IPS-NIHi11 (cell line): ENCODE measurements at places on chromosomes 11 and 22.

DNA sequence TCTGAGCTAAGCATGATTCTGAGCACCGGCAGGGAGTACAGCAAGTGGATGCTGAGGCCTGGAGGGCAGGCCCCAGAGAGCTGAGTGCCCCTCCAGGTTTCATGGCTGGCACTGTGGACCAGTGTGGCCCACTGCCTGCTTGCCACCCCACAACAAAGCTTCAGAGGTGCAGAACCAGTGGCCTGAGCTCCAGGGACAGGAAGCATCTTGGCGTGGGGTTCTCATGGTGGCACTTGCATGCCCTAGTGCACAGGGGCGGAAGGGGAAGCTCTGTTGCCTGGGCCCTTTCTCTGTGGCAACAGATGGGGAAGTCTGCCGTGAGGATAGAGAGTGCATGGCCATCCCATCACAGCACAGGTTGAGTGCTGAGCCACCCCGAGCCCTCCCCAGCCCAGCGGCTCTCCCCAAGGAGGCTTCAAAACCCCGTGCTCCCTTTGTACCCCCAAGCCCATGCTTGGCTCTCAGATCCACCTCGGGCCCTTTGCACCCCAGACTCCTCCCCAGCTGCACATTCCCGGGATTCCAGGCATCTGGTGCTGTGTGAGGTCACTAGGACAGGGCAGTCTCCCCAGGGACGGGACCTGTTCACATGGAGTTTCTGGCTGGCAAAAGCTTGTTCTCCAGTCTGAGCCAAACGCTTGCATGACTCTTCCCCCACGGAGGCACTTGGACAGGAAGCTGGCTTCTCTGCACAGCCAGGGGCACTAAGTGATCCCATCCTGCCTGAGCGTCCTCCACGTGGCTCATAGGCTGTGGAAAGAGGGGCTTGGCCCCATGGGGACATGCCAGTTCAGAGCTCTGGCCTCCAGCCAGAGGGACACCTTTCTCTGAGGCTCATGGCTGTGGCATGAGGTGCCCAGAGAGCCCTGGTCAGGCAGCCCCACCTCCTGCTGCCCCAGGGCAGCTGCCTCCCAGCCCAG is 4.2 kb downstream of the SLC25A1 start:
- no peak for DNase-seq

- no peak for DNase-seq
These were observed 58.3 kb upstream of the TOP3B start for GRCh38 chr22:22040908-22041307.

DNA sequence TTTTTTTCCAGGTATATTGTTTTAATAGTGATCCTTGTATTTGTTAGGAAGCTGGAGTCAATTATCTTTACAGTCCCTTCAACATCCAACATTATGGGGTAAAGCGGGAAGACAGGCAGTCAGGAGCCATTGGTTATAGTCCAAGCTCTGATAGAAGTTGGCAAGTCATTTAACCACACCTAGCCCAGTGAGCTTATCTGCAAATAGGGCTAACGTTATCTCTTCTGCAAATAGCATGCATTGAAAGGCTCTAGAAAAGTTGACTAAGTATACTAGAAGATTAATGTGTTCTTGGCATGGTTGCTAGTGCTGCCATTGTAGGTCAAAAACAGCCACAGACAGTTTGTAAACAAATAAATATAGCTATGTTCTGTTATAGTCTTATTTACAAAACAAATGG is 520.7 kb downstream of the OPCML start:
- no peak for DNase-seq

GRCh38 chr22:48337957-48338792 is 1489.5 kb downstream of the BRD1 start:
- DNase-seq = no peak

DNA sequence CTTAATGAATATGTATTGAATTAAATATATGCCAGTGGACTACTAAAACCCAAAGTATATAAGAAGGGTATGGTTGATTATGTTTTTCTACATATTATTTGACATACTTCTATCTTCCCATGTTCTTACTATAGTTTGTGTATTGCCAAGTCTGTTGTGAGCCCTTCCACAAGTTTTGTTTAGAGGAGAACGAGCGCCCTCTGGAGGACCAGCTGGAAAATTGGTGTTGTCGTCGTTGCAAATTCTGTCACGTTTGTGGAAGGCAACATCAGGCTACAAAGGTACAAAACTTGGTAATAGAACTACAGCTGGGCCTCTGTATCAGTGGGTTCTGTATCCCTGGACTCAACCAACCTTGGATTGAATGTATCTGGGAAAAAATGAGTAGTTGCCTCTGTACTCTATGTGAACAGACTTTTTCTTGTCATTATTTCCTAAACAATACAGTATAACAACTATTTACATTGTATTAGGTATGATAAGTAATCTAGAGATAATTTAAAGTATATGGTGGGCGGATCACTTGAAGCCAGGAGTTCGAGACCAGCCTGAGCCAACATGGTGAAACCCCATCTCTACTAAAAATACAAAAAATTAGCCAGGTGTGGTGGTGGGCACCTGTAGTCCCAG is 38.7 kb upstream of the TTC36 start:
- DNase-seq = peak; percentile 75

DNA sequence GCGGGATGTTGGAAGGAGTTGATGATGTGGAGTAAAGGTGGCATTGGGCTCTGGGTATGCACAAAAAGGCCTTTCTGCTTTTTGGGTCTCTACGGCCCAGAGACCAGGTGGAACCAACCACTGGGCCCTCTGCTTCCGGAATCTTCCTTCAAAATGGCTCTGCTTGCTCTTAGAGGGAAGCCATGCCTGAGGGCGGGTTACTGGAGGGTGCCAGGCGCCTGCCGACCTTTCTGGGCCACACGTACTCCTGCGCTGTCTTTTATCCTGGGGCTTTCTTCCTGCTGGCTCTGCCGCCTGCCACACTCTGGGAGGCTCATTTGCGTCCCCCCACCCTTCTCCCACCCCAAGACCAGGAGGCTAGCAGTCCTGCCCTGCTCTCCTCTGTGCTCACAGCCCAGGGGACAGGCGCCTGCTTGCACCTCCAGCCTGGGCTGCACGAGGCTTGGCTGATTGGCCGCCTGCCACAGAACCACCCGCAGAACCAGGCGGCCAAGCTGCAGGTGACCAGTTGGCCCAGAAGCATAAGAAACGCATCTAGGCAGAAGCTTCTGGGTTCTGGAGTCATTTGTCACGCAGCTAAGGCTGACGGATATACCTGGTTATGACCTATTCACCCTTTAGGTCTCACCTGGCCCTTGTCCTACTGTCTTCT is 536.9 kb downstream of the TBC1D22A start:
- DNase-seq = no peak

DNA sequence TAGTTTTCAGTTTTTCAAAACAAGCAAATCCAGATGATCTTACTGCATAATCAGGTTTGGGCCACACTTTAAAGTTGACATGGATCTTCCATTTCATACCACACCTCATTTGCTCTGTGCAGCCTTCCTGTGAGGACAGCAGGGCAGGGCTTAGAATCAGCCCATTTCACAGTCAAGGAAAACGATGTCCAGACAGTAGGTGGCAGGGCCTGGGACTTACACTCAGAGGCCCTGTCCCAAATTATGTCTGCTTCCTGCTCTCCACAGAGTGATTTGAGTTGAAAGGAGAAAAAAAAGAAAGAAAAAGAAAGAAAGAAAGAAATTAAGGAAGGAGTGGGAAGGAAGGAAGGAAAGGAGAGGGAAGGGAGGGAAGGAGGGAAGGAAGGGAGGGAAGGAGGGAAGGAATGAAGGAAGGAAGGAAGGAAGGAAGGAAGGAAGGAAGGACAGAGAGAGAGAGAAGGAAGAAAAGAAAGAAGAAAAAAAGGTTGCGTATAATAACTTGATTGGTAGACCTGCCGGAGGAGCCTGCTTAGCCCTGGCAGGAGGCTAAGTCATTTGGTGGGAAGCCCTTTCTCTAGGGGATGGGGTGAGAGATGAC is 23.6 kb downstream of the TSKU start:
- DNase-seq = no peak

- no peak for DNase-seq
These were observed 152.4 kb downstream of the FCHSD2 start for GRCh38 chr11:72989727-72990126.

DNA sequence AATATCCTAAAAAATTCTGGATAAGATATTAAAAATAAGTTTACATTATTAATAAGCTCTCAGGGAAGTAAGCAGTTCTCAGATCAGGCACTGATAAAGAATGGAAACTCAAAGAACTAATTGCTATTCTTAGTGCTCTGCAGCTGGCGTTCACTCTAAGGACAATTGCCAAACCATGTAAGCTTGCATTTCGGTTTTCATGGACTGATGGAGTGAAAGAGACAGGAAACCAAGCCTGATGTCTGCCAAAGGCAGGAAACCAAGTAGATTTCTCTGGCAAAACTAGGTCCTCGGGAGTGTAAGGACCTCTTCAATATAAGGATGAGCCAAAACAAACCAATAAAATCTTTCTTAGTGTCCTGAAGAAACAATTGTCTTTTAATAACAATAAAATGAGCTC is 355.2 kb downstream of the RAB38 start:
- no peak for DNase-seq

DNA sequence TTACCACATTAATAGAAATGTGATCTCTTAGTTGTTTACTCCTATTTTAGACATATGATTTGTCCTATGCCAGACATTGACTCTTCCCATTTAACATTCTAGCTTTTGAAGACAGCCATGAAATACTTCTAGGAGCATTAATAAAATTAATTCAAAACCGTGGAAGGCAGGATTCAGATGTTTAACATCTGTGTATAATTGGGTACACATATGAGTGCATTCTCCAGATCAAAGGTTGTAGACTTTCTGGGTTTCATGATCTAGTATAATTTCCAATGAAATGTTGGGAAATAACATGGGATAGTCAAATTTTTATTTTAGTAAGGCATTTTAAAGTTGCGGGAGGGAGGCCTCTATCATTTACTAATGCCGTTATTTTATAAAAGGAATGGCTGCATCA is 35.2 kb upstream of the CCDC89 start:
- no peak for DNase-seq

GRCh38 chr11:12158909-12159308 is 48.5 kb downstream of the MICAL2 start:
- DNase-seq = no peak

- peak; percentile 100 for DNase-seq
These were observed at the start of gene TBCEL for GRCh38 chr11:121023848-121024751. Gene TBCEL (plus strand): TSS chr11:121024102. CDS start chr11:121045691, 21,589 bp downstream.

DNA sequence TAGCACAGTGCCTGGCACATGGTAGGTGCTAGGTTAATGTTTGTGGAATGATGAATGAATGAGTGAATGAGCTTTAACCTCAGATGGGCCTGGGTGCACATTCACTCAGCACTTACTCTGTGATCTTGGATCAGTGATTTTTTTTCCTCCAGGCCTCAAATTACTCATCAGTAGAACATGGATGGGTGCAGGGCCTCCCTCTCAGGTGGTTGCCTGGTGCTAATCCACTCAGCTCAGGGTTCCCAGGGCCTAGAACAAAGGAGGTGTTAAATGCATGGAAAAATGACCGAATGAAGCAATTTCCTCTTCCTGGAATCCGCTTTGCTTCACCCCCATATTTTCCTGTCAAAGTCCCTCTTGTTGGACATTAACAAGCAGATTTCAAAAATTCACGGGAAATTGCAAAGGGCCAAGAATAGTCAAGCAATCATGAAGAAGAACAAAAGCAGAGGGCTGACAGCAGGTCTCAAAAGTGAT is 93.5 kb downstream of the MYEOV start:
- DNase-seq = no peak
